ENCODE measurements at places on chromosomes 1 and 21.

DNA sequence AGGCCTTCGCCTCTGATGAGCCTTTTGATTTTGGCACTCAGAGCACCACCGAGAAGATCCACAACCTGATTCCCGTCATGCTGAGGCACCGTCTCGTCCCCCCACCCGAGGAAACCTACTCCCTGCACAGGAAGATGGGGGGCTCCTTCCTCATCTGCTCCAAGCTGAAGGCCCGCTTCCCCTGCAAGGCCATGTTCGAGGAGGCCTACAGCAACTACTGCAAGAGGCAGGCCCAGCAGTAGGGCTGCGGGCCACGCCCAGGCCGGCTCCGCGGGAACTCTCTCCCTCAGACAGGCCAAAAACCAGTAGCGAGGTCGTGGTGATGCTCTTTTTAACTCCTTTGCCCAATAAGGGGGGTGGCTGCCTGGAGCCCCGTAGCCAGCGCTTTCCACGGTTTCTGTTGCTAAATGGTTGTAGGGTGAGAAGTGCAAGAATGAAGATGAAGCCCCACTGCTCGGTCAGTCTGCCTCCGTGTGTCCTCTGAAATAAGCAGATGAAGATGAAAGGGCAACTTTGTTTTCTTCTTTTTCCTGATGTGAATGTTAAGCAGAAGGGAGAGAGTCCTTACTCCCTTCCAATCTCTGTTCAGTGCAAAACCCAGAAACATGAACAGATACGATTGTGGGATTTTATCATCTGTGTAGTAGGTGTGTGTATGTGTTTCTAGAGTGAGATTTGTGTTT is 46.5 kb downstream of the COQ8A start:
- no peak for DNase-seq

- no peak for DNase-seq
Observed at GRCh38 chr1:206923009-206923960, 1.5 kb upstream of the FCMR start.

- no peak for DNase-seq
Observed at GRCh38 chr1:36948606-36949005, 85.7 kb downstream of the GRIK3 start.

- DNase-seq = no peak
Observed at GRCh38 chr1:154813846-154814505, 56.1 kb downstream of the KCNN3 start.

GRCh38 chr1:92210701-92211100 is 7.0 kb upstream of the C1orf146 start:
- DNase-seq = peak; percentile 48
